ENCODE measurements at places on chromosomes 3 and 15. TPM values are rescaled to one million over a fixed set of nuclear protein-coding genes. Genes with fewer than 3 reads are reported as not detected.

DNA sequence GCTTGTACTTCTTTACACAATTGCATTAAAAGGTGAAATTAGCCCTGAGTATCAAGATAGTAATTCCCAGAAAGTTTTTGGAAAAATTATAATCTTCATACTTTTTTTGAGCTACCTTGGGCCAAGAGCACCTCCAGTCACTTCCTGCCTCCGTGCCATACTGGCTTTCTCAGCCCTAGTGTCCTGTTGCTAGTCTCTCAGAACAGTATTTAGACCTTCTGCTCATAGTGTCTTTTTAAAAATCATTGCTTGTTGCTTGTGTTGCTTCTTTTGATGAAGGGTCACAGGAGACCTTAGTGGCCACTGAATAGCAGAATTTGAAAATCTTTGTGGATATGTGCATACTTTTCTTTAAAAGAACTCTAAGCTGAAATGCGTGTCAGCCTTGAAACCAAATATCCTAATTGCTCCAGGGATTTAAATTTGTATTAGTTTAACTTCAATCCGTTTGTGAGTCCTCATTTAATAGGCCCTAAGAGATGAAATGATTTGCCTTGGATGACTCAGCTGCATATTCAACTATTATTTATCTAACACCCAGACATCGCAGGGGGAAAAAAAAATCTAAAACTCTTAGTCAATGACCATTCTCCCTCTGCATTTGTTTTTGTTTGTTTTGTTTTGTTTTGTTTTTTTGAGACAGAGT lies 29.1 kb upstream of the LXN start:
- no peak for DNase-seq

- DNase-seq, result no peak
These were observed 237.4 kb upstream of the TGFBR2 start for GRCh38 chr3:30368978-30369377.

DNA sequence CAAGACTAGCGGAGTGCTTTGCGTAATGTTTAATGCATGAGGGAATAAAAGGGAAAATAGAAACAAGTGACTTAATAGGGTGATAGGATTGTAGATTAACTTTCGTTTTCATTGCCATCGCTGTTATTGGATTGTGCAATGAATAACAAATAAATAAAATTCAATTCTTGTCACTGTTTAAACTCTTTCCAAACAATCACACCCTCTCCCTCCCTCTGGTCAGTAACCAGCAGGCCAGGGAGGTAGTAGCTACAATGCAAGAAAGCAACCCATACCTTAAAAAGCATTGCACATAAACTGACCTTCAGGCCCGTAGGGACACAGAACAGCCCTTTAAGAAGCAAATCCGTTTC lies 705 bp upstream of the TFRC start:
- DNase-seq, result no peak

- peak; percentile 77 for DNase-seq
These were observed 1.5 kb downstream of the SATB1 start for GRCh38 chr3:18423401-18424212.

GRCh38 chr15:59166166-59166565 lies 40.5 kb upstream of the LDHAL6B start:
- no peak for DNase-seq

GRCh38 chr15:51799282-51800252 lies 29.9 kb upstream of the TMOD3 start:
- no peak for DNase-seq

DNA sequence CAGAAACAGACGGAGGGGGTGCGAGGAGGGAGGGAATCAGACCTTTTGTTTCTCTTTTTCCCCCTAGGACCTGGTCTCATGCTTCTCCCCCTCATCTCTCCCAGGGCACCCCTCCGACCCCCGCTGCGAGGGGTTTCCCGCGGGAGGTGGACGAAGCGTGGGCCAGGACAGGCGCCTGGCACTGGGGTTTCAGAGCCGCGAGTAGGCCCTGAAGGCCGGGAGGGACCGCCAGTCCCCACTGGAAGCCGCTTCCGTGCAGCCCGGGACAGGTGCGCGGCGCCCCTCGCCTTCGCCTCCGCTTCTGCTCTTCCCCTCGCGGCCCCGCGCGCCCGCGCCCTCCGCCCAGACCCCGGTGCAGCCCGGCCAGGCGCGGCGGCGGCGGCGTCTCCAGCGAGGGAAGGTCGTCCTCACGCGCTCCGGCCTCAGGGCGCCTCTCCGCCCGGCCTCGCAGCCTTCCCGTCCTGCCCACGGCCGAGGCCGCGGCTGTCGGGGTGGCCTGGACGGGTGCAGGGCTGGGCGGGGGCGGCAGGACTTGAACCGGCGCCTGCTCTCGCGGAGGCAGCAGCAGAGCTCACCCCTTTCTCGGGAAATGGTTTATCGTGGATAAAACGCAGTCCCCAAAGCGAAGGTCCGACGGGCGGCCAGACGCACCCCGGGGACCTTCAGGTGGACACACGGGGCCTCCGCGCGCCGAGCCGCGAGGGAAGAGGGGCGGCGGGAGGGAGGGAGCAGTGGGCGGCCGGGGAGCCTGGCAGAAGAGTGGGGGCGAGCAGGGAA lies 31.5 kb upstream of the ADAMTS17 start:
- no peak for DNase-seq

Gene THAP10
- 7.8 TPM for total RNA-seq

DNA sequence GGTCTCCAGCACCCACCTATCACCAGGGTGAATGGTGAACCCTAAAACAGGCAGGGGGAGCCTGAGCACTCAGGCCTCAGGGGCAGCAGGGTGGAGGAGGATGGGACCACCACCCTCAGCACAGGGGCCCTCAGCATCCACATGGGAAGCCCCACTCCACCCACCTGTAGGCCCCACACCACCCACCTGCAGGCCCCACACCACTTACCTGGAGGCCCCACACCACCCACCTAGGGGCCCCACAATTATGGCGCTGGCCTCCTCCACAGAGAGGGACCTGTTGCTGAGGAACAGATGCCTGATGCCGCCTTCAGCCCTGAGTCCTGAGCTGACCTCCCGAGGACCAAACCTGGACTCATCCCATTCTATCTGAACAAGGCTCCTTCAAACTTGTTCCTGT lies 46.7 kb downstream of the HMCES start:
- DNase-seq, result no peak

GRCh38 chr3:195701042-195701915 lies 19.5 kb upstream of the MUC20 start:
- no peak for DNase-seq

Gene TGM4
- not detected for total RNA-seq

- no peak for DNase-seq
These were observed 378.7 kb upstream of the TGFBR2 start for GRCh38 chr3:30227571-30228301.

DNA sequence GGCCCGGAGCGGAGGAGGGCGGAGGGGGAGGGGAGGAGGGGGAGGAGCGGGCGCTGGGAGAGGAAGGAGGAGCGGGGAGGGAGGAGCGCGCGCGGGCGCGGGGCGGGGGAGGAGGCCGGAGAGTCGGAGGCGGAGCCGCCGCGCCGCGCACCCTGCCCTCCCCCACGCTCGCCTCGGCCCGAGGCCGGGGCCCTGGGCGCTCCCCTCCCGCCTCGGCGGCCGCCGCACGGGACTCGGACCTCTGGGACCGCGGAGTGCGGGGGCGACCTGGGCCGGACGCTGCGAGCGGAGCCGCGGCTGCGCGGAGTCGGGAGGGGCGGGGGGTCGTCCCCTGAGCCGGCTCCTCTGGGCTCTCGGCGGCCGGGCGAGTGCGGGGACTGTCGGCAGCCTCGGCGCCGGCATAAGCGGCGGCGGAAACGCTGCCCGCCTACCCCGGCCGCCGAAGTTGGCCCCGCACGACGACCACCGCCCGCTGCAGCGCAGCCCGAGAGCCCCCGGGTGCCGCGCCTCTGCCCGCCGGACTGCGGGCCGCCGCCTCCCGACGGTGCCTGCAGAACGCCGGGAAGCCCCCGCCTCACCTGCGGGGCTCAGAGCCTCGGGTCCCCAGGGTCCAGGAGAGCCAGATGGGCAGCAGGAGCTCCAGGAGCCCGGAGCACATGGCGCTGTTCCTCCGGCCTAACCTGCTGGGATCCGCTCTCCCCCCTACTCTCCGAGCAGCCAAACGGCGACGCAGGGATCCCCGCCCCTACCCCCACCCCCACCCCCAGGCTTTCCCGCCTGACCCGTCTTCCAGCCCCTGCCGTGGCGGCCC lies 406 bp upstream of the GABRB3 start:
- DNase-seq, result peak; percentile 86

Gene GXYLT2
- 13.9 TPM for total RNA-seq

DNA sequence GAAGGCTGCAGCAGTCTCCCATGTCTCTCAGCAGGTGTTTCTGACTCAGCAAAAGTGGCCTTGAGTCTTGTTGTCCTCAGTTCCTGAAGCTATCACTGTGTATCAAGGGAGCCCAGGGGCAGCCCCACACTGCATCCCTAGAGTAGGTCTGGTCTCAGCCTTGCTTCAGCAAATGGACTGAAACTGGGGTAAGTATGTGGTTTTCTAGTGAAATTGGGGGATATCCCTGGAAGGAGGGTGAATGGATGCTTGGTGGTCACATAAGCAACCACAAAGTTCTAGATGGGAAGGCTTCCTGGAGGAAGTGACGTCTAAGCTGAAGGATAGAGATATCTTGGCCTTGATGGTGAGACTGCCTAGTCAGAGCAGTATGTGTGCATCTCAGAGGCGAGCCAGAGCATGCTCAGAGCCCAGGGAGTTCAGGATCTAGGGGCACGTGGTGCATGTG lies 38.4 kb downstream of the TMEM158 start:
- no peak for DNase-seq

DNA sequence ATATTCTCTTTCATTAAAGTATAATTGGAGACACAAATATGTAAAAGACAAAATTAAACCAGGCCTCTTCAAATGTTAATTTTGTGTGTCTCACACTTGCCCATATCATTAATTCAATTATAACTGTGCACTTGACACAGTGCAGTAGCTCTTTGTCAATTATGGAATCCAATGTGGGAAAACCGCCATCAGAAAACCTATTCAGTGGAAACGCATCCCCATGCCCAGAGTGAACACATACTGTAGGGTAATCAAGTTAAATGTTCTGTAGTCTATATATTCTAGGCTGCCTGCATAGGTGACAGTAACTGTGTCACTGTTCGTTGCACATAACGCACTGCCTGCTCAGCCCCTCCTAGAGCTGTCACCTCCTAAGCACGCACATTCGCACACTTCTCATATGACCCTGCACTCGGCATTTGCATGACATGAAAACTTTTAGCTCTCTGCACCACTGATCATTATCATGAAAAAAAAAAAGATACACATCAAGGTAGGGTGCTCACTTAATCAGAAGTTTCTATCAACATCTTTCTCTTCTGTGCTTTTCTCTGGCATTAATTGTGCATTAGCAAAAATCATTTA lies 63.2 kb downstream of the MEIS2 start:
- no peak for DNase-seq

GRCh38 chr3:58573640-58574039 lies 3.6 kb downstream of the FAM107A start:
- no peak for DNase-seq

DNA sequence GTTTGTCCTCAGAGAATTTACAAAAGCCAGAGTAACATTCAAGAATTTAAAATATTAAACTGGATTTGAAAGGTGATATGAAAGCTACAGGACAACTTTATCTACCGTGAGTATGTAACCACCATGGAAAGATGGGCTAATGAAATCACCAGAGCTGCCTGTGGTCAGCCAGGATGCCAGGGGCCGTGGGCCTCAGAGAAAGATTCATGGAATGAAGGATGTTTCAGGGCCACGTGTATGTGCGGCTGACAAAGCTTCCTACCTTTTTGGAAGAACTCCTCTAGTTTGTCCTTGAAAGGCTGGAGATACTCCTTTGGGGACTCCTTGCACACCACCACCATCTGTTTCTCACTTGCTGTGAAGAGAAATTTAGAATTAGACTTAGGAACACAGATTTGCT lies 138.9 kb downstream of the GREM1 start:
- no peak for DNase-seq

Gene WDR76
- total RNA-seq, result 69.1 TPM

Gene GOLGA8H
- not detected for total RNA-seq

DNA sequence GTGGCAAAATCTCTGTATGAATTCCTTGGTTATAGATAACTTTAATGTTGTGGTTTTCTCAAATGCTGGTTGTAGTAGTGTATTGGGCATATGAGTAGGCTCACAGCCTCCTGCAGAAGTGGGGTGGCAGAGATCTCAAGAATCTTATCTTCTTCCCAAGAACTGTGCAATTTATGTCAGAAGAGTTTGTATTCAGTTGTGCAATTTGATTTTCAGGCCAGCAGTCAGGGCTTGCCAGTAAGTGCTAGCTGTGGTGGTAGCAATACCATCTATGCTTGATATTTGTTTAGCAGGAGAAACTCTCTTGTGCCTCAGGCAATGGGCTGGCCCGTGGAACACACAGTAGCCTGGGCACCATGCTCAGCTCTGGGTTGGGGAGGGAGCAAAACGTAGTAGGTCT lies 58.4 kb upstream of the GOLIM4 start:
- DNase-seq, result no peak

Gene IMPG2
- not detected for total RNA-seq

DNA sequence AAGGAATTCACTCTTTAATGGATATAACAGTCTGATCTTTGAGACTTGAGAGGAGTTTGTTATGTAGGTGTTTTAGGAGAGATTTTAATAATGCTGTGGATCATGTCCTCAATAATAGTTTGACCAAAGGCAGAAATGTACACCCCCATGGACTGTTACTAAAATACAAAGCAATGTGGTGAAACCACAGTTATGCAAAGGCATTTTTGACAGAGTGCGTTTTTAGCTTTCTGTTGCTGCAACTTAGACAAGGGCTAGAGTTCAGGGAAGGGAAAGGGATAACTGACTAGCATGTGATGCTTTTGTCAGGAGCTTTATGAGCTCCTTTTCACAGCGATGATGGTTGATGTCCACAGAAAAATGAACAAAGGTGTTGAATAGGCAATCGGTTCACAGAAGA lies 3.6 kb upstream of the STARD5 start:
- no peak for DNase-seq

- DNase-seq, result peak; percentile 61
These were observed 902 bp upstream of the ZCWPW2 start for GRCh38 chr3:28347374-28348264.

DNA sequence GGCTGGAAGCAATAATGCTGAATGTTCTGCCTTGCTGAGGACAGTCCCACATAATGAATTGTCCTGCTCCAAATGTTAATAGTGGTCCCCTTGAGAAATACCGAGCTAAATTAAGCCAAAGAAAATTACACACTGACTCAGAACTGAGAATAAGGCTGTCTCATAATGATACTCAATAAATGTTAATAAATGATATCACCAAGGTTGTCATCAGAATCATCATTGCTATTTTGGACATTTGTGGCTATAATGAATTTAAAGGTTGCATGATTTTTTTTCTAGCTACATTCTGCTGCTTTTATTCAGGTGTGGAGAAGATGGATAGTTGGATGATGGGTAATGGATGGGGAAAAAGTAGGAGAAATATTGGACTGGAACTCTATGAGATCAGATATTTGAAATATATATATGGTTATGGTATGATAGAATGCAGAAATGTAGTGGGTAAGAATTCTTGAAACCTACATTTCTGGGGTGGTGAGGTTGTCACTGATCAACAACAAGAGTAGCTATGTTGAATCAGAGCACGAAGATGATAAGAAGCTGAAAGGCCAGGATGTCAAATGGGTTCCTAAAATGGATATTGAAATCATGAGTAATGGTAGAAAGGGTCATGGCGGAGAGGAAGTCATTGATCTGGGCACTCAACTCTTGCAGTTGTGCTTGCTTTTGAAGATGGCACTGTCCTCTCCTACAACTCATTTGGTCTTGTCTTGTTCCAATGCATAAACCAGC lies 12.8 kb downstream of the CHST2 start:
- no peak for DNase-seq

- no peak for DNase-seq
These were observed 259.5 kb downstream of the THSD4 start for GRCh38 chr15:71374607-71375352.

All from G401 (cell line).